ENCODE measurements at places on chromosomes 12 and 14. TPM values are rescaled to one million over a fixed set of nuclear protein-coding genes. Genes with fewer than 3 reads are reported as not detected.

The OTOGL gene
- under 0.01 TPM for total RNA-seq

The NTN4 gene
- 8.5 TPM for total RNA-seq

The KRT72 gene
- total RNA-seq, result not detected

The GZMB gene
- not detected for total RNA-seq

The SYNDIG1L gene
- total RNA-seq, result not detected

The C14orf132 gene
- total RNA-seq, result 26.6 TPM

The OTUB2 gene
- total RNA-seq, result 2.4 TPM

The PCK2 gene
- total RNA-seq, result 60.2 TPM

The EML1 gene
- total RNA-seq, result 60.3 TPM

The B4GALNT1 gene
- 4.0 TPM for total RNA-seq

The RPS6KL1 gene
- total RNA-seq, result 1.1 TPM

The KIF26A gene
- 1.5 TPM for total RNA-seq

The LALBA gene
- not detected for total RNA-seq

The DHRS2 gene
- total RNA-seq, result 0.22 TPM

The LRIG3 gene
- total RNA-seq, result 33.5 TPM

The IFI27 gene
- 23.8 TPM for total RNA-seq

The LRRC43 gene
- 0.11 TPM for total RNA-seq

The SERPINA1 gene
- 0.22 TPM for total RNA-seq

The ARHGDIB gene
- total RNA-seq, result 3.9 TPM

The BDKRB1 gene
- 19.8 TPM for total RNA-seq

The MAP1LC3B2 gene
- total RNA-seq, result 0.22 TPM

The RALGAPA1 gene
- total RNA-seq, result 45.7 TPM

The OR11H12 gene
- not detected for total RNA-seq

The CCDC184 gene
- total RNA-seq, result 0.22 TPM

The GLT8D2 gene
- total RNA-seq, result 19.0 TPM

The MYF6 gene
- total RNA-seq, result 0.11 TPM

The SRRM4 gene
- under 0.01 TPM for total RNA-seq

The FITM1 gene
- not detected for total RNA-seq

The STON2 gene
- 0.87 TPM for total RNA-seq

The C14orf39 gene
- not detected for total RNA-seq

The GPR135 gene
- total RNA-seq, result 3.0 TPM
